ENCODE measurements at places on chromosomes 16 and 17.

DNA sequence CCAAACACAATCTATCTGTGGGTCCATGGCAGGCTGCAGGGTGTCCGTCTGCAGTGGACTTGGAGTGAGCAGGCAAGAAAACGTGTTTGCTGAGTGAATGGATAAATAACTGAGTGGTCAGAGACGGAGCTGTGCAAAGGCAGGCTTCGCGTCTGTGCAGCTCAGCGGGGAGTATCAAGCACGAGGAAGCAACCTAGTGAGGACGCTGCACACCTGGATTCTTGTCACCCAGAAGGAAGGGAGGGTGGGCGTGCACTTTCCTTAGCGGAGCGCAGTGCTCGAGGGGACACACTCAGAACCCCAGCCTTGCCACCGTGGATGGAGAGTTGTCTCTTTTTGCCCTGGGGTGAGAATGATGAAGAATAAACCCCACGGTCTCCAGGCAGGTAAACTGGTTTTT is 1.5 kb upstream of the RCVRN start:
- DNase-seq, result no peak

GRCh38 chr16:75219088-75219487 is 300 bp downstream of the CTRB1 start:
- no peak for DNase-seq

DNA sequence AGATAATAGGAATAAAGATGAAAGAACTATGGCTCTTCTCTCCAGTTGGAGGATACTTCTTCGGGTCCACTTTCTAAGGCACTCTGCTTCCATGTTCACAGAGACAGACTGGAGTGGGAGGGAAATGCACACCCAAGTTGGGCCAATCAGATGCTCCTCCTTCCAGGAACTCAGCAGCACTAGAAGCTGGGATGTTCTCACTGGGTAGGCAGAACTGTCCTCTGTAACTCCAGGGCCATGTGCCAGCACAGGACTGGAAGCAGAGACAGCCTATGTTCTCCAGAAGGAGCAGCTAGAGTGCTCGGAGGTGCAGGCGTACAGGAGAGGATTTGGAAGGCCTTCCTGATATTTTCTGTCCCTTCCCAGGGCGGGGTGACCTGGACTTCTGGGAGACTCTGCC is 49.9 kb upstream of the SREBF1 start:
- DNase-seq, result no peak

GRCh38 chr17:81036197-81036941 is 1.4 kb downstream of the BAIAP2 start:
- DNase-seq, result no peak

DNA sequence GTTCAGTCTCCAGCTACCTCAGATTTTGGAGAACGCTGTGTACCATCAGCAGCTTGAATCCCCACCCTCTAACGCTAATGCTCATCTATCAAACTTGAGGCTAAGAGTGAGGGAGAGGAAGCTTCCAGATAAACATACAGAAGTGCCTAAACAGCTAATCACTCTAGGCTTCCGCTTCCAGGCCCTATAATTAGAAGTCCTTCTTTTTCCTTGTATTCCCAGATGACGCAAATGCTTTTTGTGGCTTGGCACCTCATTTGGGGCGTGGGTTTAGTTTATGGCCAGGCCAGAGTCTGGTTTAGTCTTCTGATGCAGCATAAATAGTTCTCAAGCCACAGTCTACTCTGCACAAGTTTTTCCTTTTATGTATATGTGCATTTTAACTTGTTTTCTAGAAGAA is 263.4 kb downstream of the BCAS3 start:
- DNase-seq, result no peak

- DNase-seq, result no peak
Observed at GRCh38 chr16:27374221-27374803, 27.7 kb upstream of the IL21R start.

GRCh38 chr16:84478172-84478947 is 26.1 kb downstream of the MEAK7 start:
- no peak for DNase-seq

GRCh38 chr17:17837966-17838962 is 1.5 kb upstream of the SREBF1 start:
- DNase-seq, result no peak

DNA sequence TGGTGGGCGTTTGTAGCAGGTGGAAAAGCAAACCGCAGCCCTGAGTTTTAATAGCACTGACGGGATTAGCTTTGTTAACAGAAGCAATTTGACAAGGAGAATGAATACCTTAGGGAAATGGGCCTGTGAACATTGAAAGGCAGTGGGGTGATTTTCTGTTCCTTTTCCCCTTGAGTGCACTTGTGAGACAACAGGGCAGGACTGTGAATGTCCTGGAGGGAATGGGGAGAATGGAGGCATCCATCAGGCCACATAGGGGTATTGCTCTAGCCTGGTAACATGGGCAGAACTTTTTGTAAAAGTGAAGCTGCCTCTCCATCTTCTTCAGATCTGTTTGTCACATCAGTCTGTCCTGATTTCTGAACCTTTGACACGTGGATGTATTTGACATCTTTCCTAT is 26.2 kb downstream of the USP43 start:
- no peak for DNase-seq

GRCh38 chr16:27273330-27273669 is 4.7 kb upstream of the NSMCE1 start:
- DNase-seq, result no peak
